Cardiac muscle cell (in vitro differentiated cells and primary cell): ENCODE measurements at places on chromosomes 1 and 21. TPM values are rescaled to one million over a fixed set of nuclear protein-coding genes. Genes with fewer than 3 reads are reported as not detected.
A peak's percentile ranks its signal among the peaks of the same experiment; 100 is the strongest.

The IL19 gene
- polyA plus RNA-seq = not detected in 2 replicates

The FAM110D gene
- polyA plus RNA-seq = 8.1 and 10.9 TPM in 2 replicates

GRCh38 chr1:198270273-198270828 lies 113.6 kb downstream of the NEK7 start:
- no peak overlapping the region for H3K27ac ChIP-seq
- H3K4me1 ChIP-seq = peaks cover 41% of the 10 kb centered on the region

- no peaks in the 10 kb centered on the region for H3K27me3 ChIP-seq
- no peak overlapping the region for H3K27ac ChIP-seq
- DNase-seq = no peak
Observed at GRCh38 chr1:25048728-25049127, 118.7 kb upstream of the RUNX3 start.

The NPPA gene
- polyA plus RNA-seq = 90.0 and 601 TPM in 2 replicates

The INKA2 gene
- polyA plus RNA-seq = 4.5 and 7.2 TPM in 2 replicates

DNA sequence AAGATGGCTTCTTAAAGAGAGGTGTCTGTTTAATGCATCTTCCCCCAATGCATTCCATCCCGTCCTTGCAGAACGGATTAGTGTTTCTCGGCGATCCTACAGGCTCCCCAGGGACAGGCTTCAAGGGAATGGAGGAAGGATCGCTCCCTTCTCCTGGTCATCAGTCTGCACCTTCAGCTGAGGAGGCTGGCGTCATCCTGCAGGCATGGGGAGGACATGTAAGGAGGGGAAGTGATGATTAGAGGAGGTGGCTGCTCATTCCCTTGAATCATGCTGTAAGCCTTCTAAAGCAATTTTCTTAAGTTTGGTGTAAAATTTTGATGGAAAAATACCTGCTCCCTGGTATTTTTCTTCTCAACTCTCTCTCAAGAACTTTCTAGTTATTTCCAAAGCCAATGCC lies 603.6 kb downstream of the NPHP4 start:
- no peaks in the 10 kb centered on the region for H3K4me1 ChIP-seq
- no peaks in the 10 kb centered on the region for H3K36me3 ChIP-seq
- DNase-seq = no peak
- H3K4me3 ChIP-seq = no peak overlapping the region
- no peaks in the 10 kb centered on the region for H3K27me3 ChIP-seq
- no peak overlapping the region for H3K27ac ChIP-seq

DNA sequence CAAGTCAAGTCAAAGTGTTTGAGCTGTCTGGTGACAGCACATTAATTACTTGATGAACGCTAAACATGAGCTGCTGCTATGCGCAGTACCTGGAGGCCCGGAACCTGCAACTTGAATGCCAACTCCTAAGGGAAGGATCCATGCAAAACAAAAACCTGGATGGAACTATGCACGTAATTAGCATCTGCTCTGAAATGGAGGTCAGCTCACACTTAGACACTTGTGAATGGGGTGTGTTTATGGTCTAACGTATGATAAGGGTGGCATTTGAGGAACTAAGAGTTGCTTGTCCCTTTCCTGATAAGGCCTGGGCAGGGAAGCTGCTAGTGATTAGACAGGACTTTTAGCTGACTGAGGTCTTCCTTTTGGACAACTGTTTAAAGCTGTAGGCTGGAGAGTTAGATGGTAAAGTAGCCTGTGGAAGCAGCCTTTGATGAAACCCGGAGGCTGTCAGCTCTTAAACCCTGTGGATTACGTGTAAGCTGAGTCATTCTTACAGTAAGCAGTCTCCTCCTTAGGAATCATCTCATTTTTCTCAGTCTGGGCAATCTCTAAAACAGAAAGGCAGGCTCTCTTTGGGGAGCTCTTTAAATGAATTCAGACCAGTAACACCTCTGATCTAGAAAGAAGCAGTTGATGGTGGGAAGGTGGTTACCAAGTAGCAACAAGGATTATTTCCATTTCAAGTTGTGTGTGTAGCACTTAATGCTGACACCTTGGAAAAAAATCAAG lies 6.8 kb downstream of the TENT5C start:
- no peaks in the 10 kb centered on the region for H3K36me3 ChIP-seq
- peaks cover 4% of the 10 kb centered on the region for H3K27me3 ChIP-seq
- no peak overlapping the region for H3K4me3 ChIP-seq
- DNase-seq = peak; percentile 43
- no peak overlapping the region for H3K27ac ChIP-seq

DNA sequence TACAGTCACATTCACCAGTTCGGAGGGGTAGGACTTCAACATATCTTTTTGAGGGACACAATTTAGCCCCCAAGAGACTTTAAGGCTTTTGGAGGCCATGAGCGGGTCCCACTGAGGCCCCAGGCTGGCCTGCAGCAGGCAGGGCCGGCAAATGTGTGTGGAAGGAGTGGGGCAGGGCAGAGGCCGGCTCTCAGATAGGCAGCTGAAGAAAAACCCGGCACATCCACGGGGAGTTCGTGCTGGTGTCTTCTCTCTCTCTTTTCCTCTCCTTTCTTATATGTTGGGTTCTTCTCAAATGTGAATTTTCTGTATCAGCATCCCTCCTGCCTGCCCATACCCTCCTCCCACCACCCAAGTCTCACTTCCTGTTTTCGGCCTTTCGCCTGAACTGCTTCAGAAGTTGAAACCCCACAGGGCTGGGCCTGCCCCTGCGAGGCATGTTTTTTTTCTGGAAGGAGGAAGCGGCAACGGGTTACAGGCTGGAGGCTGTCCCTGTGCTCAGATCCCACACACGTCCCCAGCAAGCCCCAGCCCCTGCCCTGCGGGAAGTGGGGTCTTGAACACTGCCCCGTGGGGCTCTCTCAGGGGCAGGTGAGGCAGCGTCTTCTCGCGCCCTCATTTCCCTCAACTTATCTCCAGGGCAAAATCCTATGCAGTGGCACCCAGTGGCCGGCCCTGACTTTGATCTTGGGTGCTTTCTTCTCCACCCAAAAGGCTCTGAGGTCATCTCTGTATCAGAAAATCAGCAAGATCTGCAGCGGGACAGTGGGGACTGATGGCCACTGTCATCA lies 9.7 kb upstream of the UMODL1 start:
- H3K36me3 ChIP-seq = no peaks in the 10 kb centered on the region
- no peaks in the 10 kb centered on the region for H3K4me1 ChIP-seq
- H3K27me3 ChIP-seq = no peaks in the 10 kb centered on the region
- no peak overlapping the region for H3K4me3 ChIP-seq
- no peak overlapping the region for H3K27ac ChIP-seq
- no peak for DNase-seq

DNA sequence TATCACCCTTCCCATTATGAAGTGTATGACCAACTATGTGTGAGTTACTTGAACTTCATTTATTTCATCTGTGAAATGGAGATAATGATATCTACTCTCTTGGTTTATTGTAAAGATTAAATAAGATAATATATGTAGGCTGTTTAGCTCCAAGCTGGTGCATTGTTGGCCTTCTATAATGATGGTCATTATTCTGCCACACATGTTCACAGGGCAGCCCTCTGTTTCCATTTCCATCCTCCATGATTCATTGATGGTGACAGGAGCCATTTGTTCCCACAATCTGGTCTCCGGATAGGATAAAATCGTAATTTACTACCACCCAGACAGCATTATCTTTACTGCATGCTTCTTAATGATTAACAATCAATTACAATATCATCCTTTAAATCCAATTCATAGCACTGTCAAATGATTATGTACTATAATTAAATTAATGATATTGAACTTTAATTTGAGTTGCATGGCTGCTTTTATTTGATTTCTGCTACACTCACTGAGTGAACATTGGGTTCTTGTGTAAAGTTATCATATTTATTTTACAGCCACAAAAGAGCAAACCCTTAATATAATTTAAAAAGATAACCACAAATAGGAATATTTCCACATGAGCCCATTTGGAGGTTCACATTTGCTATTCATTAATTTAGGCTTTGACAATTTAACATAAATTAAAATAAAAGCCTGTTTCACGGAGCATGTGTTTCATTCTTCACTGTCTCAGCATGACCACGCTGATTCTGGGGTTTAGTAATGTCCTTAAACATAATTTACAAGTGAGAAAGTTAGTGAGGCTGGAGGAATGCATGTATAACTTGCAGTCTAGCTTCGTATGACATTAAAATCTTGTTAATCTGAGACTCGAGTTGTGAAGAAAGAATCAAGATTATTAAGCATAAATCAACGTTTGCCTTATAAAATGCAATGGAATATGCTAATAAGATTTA lies 596.4 kb upstream of the ZRANB2 start:
- no peak overlapping the region for H3K27ac ChIP-seq
- H3K4me3 ChIP-seq = no peak overlapping the region
- H3K27me3 ChIP-seq = no peaks in the 10 kb centered on the region
- no peaks in the 10 kb centered on the region for H3K4me1 ChIP-seq
- H3K36me3 ChIP-seq = no peaks in the 10 kb centered on the region

- H3K27me3 ChIP-seq = peaks cover 15% of the 10 kb centered on the region
- no peaks in the 10 kb centered on the region for H3K36me3 ChIP-seq
- H3K27ac ChIP-seq = no peak overlapping the region
- no peak overlapping the region for H3K4me3 ChIP-seq
- no peak for DNase-seq
Observed at GRCh38 chr1:212514056-212514614, 81.4 kb downstream of the NENF start.

The TMEM240 gene
- polyA plus RNA-seq = 6.2 and 10.4 TPM in 2 replicates

The KCNK1 gene
- polyA plus RNA-seq = 4.6 and 8.5 TPM in 2 replicates

The KRTAP19-3 gene
- not detected in 2 replicates for polyA plus RNA-seq

The C4BPA gene
- not detected in 2 replicates for polyA plus RNA-seq

DNA sequence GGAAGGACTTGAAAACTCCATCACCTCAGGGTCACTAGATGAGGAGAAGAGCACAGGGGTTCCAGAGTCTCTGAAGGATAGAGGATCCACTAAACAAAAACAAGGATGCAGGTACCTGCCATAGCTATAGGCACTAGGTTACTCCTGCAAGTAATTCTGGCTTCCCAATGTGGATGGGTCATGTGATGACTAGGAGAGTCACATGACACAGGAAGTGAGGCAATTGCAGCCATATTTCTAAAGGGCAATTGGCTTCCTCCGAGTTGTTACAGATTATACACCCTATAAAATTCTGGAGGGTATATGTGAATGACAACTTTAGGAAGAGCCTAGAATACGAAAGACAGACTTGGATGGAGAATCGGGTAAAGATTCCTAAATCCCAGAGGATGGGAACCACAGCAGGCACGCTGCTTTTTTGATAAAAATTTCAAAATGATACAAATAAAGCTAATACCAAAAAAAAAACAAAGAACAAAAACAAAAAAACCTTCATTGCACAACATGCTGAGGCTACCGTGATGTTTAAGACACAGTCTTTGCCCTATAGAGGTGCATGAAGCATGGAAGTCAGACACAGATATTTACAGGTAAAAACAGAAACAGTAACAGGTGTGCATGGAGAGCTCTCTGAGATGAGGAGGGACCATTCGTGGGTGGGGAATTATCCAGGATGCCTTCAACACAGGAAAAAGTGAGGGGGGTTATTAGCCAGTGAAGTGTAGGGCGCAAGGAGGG lies 10.5 kb downstream of the MTX1 start:
- H3K36me3 ChIP-seq = no peaks in the 10 kb centered on the region
- H3K27me3 ChIP-seq = no peaks in the 10 kb centered on the region
- DNase-seq = peak; percentile 79
- H3K4me3 ChIP-seq = peak overlapping the region; percentile 22
- peak overlapping the region; percentile 45 for H3K27ac ChIP-seq
- H3K4me1 ChIP-seq = peaks cover 8% of the 10 kb centered on the region
